Activated naive CD4-positive, alpha-beta T cell treated with anti-CD3 and anti-CD28 coated beads, Interleukin-2, amount 10 ng/mL, durations not matched to agents 5 hours and 36 hours (primary cell): ENCODE measurements at places on chromosomes 3 and 15. TPM values are rescaled to one million over a fixed set of nuclear protein-coding genes. Genes with fewer than 3 reads are reported as not detected.

CSPG5 gene
- 0.58 TPM for total RNA-seq

UBXN7 gene
- 44.6 TPM for total RNA-seq

FAM107A gene
- total RNA-seq = not detected

DUOXA2 gene
- not detected for total RNA-seq

ANKRD34C gene
- not detected for total RNA-seq
